ENCODE measurements at places on chromosomes 16 and 17.
A peak's percentile ranks its signal among the peaks of the same experiment; 100 is the strongest.

DNA sequence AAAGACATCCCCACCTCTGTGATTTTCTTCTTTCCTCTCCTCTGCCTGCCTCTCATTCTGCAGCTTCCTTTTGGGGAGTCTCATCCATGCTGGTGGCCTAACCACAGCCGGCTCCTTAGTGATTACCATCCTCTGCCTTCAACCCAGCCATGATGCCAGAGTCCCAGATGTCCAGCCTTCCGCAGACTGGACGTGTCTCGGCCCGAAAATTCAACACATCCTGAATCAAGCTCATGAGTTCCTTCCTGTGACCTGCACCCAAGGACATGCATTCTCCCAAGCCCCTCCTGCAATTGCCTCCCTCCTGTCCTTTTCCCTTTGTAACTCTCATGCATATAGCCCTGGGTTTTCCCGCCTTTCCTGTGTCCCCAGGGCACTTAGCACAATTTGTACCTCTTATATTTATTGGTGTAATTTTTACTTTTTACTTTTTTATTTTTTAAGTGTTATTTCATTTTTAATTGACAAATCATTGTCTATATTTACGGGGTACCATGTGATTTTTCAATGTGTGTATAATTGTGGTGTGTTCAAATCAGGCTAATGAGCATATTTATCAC lies 1.2 kb upstream of the SLC13A5 start:
- DNase-seq = no peak

- DNase-seq = peak; percentile 30
Observed at GRCh38 chr17:43608313-43608712, 53.4 kb downstream of the MEOX1 start.

GRCh38 chr16:12092544-12092921 lies 116.0 kb downstream of the SNX29 start:
- peak; percentile 86 for DNase-seq

DNA sequence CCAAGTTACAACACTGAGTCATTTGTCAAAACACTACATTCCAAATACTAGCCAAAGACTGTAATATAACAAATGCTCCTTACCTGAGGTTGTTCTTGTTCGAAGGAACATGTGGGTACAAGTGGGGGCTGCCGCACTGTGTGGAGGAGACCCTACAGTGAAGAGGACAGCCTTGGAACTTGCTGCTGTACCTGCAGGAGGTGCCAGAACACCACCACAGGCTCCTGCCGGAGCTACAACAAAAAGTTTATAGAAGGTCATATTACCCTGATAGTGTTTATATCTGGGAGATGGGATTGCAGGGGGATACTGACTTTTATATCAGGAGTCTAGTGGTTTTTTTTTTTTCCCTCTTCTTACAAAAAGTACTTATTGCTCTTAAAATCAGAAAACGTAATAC lies 37.8 kb upstream of the ALDH3A1 start:
- DNase-seq = no peak

DNA sequence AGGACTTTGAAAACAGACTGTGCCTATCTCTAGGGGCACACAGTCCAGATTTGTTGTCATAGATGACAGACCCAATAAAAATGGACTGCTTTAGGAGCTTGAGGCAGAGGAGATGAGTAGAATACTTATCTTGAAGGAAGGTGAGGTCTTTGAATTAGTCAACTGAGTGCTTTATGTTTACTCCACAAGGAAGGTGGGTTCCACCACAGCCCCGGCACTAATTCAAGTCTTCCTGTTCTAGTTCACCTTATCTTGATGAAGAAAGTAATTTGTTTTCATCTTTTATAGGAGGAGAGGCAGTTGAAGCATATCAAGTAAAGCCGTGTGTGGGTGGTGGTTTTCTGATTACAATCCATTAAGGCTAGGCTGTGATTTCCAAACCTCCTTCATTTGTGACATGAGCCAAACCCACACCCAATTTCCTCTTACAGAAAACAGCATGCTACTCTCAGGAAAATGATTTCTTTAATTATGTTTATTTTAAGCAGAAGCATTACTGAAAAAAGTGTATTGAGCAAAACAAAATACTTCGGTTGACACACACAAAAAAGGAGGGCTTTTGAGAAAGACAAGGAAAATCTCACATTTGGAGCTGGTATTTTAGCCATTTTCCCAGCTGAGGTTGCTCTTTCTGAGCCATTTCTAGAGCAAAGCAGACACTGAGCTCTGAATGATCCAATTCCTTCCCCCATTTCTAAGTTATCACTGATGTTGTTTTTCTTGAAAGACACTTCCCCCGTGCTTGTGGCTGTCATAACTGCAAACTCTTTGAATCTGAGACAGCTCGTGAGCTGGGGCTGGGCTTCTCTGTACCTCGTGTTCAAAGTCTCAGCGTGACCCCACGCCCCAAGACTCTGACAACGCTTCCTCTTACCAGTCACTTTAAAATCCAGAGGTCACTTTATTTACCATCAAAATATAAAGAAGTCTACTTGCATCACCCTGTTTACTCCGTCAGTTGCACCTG lies 35.4 kb downstream of the CDRT15 start:
- no peak for DNase-seq

Data from epithelial cell of proximal tubule (primary cell).